ENCODE measurements at places on chromosomes 12 and 14. TPM values are rescaled to one million over a fixed set of nuclear protein-coding genes. Genes with fewer than 3 reads are reported as not detected.

The BBOF1 gene
- 11.9 TPM for total RNA-seq

The INHBC gene
- not detected for total RNA-seq

The USP44 gene
- 5.2 TPM for total RNA-seq

The LTBP2 gene
- 210 TPM for total RNA-seq

The SOX5 gene
- total RNA-seq: 13.8 TPM

The EMP1 gene
- total RNA-seq: 75.6 TPM

The FSCB gene
- total RNA-seq: under 0.01 TPM

The KCNJ8 gene
- 19.4 TPM for total RNA-seq

The DAO gene
- not detected for total RNA-seq

The MLXIP gene
- 16.4 TPM for total RNA-seq

The MAP4K5 gene
- 94.4 TPM for total RNA-seq

The PELI2 gene
- 5.2 TPM for total RNA-seq

The CABP1 gene
- total RNA-seq: not detected

DNA sequence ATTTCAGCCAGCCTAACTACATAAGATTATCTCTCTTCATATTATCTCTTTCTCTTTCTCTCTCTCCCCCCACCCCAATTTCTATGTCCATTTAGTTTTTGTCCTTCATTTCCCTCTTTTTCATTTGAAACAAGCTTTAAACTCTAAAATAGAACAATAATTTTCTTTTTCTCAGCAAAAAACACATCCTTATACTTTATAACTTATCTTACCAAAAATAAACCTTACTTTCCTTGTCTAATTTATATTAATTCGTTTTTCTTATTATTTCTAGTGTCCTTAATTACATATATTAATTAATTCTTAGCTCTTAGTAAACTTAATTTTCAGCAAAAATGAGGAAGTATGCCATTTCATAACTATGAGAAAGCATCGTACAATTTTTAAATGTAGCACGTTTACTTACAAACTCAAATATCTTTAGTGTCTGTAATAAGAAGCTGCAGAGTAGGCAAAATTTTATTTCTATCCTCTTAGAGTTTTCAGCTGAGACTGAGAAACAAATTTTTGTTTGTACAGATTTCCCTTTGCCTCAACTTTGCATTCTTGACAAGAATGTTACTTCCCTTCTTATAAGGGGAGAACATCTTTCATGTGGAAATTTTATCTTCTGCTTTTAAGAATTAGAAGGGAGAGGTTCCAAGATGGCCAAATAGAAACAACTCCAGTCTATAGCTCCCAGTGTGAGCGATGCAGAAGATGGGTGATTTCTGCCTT lies 65.1 kb upstream of the ST8SIA1 start:
- DNase-seq: no peak

- DNase-seq: peak; percentile 97
Measured at GRCh38 chr14:73463411-73463810, 5.1 kb upstream of the NUMB start.

GRCh38 chr14:100654814-100655740 lies 67.9 kb upstream of the BEGAIN start:
- no peak for DNase-seq

DNA sequence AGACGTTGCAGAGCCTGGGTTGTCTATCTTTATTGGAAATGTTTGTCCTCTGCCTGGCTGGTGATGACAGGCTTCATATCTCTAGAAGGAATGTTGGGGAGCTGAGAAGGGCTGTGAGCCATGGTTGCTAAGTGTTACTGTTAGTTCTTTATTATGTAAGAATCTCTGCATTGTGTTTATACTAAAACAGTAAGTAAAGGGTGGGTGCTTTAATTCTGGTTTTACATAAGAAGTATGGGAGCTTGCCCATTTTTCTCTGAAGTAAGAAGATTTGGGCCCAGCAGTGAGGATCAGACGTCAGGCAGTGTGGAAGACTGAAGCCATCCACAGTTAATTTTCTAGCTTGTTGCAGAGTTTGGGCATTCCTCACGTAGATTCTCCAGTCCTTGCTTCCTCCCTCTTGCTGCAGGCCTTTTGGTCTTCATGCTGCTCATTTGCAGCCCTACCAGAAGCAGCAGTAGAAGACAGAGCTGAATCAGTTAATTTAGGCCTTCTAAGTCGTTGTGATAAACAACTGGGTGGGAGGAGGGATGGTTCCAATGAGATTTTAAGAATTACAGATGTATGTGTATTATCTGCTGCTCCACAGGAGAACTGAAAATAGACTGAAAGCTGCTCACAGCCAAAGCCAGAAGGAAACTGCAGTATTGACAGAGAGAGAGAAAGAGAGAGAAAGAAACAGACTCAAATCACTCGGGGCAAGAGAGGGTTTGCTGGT lies 21.4 kb downstream of the WNT5B start:
- peak; percentile 71 for DNase-seq

DNA sequence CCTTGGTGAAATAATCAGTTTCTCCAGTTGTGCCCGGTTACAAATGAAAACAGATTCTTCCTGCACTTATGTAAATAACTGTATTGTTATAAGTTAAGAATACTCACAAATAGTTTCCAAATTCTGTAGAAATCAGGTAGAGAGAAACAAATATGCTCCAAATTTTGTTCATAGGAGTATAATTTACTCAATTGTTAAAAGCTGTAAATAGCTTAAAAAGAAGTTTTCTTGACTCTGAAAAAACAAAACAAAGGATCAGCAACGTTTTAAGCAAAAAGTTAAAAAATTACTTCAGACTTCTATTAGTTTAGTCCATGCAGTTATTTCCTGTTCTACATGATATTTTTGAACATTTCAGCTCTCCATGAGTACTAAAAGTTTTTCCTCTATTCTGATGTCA lies 30.0 kb upstream of the SLC38A4 start:
- DNase-seq: no peak

GRCh38 chr12:123457980-123458779 lies at the start of gene SNRNP35:
Gene SNRNP35, plus strand, starts transcription at chr12:123458139. Its CDS starts 7,402 bp downstream, at chr12:123465541.
- DNase-seq: peak; percentile 88

DNA sequence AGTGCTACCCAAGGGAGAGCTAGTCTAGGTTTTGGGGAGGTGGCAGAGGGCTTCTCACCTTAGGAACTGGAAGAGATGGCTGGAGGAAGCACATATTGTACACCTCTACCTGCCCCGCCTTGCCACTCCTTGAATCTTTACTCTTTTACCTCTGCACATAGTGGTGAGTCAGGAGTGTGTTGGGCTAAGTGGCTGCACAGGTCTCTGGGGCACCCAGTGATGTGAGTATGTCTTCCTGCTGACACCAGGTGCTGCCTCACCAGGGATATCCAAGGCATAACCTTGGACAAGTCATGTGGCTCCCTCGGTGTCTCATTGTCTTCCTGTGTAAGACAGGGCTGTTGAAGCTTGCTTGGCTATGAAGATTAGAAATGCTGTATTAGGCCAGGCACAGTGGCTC lies 19.8 kb upstream of the CABP1 start:
- DNase-seq: no peak

GRCh38 chr12:111126331-111126730 lies 206.0 kb upstream of the MYL2 start:
- DNase-seq: no peak

GRCh38 chr12:101954676-101955075 lies 77.3 kb downstream of the DRAM1 start:
- no peak for DNase-seq

DNA sequence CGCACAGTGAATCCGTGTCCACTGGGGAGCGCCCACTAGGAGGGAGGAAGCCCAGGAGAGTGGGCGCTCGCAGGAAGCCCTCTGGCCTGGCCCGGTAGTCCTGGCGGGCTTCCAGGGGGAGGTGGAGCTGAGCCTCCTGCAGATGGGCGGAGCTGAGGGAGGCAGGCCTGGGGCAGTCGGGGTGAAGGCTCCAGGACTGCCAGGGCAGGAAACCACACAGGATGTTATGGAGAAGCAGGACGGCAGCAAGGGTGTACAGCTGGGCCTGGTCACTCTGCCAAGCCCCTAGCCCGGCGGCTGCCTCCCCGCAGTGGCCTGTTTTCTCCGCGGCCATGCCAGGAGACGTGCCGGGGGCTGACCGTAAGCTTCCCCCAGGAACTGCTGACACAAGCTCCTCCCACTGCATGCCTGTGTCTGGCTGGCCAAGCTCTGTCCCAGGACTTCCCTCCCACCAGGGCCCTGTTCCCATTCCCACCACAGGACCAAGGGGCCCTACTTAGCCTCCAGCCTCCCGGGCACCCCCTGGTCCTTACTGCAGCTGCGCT lies 143.4 kb upstream of the C14orf180 start:
- DNase-seq: peak; percentile 24

GRCh38 chr14:104306450-104307040 lies 168.2 kb downstream of the KIF26A start:
- no peak for DNase-seq

DNA sequence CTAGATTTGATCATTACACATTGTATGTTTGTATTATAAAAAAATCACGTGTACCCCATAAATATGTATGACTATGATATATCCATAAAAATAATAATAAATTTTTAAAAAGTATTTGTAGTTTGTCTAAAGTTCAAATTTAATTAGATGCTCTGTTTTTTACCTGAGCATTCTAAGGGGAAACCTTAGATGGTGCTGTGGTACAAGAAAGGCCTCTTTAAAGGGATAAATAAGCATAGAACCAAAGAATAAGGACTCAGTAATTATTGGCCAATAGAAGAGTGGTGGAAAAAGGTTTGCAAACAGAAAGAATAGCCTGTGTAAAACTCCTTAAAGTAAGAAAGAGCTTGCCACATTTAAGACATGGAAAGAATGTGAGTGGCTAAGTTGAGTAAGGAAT lies 580.1 kb upstream of the SEL1L start:
- no peak for DNase-seq

DNA sequence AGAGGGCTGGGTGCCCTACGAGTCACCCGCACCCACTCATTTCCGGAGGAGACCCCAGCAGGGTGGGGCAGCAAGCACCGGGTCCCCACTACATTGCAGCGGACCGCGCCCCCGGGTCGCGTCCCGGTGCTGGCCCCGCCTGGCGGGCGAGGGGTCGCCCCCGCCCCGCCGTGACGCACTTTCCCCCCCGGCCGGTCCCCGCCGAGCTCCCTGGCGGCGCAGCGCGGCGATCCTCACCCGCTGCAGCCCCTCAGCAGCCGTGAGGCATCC lies 106.1 kb downstream of the PRICKLE1 start:
- no peak for DNase-seq

GRCh38 chr12:90360300-90360699 lies 594.7 kb downstream of the CCER1 start:
- no peak for DNase-seq

DNA sequence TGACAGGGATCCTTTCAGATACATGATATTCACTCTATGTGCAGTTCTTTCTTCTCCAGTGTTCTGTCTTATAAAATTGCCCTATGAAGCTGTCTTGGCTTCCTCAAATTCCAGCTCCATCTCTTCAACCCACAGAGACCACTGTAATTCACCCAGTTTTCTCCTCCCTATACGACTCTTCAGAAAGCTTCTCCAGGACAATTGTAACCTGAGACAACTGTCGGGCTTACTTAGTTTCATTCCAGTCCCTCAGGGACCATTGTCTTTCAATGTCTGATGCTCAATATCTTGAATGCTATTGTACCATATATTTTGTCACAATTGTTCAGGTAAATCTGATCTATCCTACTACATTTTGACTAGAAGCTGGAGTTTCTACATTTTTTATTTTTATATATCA lies 345.3 kb downstream of the RPL10L start:
- no peak for DNase-seq

- DNase-seq: no peak
Measured at GRCh38 chr14:43172899-43173548, 1334.1 kb downstream of the FSCB start.
